ENCODE measurements at places on chromosomes 6 and 20.

DNA sequence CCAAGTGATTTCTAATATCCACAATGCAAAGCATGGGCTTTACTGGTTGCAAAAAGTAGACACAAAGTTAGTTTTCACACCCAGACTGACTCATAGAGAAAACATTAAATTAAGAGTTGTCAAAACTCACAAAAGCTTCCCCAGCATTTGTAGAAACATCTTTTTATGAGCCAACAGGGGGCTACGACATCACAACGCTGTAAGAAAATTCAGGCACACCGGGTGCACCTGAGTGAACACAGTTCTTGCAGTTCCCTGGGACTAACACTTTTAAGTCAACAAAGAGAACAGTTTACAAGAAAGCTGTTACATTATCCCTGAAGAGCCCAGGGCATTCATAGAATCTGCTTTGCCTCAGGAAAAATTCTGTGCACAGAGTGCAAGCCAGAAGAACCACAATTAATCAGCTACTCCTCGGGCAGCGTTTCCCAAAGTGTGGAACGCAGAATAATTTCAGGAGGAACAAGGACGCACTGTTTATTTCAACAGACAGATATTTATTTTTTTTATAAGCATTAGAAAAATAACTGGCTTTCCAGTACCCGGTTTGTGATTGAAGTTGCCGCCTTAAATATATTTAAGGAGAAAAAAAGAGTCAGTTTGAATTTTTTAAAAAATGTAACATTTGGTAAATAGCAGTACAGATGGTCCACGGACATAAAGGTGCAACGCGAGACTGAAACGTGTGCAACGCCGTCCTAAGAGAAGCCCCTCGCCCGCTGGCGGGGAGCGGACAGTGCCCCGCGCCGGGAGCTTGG is 1.2 kb downstream of the NCOA5 start:
- DNase-seq, result no peak

- DNase-seq, result no peak
Observed at GRCh38 chr6:133358574-133359150, 117.5 kb downstream of the EYA4 start.

GRCh38 chr6:35562060-35562459 is 49.4 kb upstream of the TULP1 start:
- DNase-seq, result no peak

DNA sequence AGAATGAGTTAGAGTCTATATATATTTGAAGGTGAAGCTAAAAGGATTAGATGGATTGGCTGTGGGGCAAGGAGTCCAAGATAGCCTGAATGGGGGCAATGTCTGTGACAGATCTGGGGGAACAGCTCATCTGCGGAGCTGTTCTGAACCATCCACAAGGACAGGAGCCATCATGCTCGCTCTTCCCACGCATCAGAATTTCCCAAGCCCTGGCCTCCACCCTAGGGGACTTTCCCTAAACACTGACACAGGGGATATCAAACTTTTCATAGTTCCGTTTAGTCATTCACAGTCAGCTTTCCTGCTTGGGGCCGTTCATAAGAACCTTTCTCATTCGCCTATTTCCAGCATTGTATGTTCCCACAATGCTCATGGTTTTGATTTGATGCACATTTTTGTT is 37.6 kb upstream of the CCN6 start:
- DNase-seq, result no peak

DNA sequence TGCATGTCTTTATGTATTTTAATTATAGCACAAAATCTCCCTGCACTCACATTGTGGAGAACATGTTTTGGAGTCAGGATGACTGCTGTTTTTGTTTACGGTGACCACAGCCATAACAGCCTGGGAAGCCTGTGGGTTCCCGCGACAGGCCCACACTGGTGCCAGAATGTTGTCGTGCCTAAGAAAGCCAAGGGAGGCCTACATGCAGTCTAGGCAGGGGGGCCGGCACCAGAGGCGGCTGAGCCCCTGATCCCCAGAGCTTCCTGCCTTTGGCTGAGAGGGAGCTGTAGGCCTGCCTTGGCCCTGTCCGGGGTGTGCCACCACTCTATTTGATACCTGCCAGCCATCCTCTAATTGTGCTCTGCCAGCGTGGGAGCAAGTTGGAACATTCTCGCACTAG is 46.7 kb downstream of the TBC1D7 start:
- no peak for DNase-seq

DNA sequence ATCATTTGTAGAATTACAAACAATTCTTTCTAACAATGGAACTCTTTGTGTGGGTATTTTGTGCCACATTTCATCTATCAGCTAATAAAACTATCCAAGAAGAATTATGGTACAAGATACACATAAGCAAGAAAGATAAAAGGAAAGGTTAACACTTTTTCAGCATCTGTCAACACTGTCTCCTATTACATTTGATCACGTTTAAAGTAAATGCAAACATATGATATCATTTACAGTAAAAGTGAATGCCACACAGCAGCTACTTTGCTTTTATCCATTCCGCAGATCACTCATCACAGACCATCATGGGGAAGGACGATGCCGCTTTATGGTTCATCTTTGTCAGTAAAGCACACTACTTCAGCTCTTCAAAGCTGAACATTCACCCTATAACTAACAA is 456.4 kb upstream of the MANEA start:
- no peak for DNase-seq

DNA sequence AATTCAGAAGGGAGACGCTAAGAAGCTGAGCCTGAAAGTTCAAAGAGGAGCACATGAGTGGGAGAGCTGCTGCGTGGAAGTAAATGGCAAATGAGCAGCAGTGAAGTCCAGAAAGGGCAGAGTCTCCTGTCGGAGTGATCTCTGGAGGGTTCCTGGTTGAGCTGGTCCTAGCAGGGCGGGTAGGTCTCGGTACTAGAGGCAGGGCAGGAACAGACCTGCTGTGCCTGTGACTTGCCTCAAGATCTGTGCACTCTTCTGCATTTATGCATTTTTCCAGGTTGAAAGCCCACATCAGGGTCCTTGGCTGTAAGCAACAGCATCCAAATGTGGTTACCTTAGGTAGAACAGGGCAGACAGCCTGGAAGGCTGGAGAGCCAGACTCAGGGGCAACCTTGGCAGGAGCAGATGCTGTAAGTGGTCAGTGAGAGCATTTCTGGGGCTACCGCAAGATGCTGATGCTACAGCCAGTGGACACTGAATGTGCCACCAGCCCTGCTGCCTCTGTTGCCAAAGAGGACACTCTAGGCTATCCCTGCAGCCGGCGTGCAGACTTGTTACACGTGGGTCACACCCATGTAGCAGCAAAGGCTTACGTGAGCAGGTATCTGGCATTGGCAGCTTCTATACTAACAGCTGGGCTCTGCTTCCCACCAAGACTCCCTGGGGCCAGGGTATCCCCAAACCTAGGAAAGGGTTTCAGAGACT is 8.4 kb downstream of the DUSP22 start:
- no peak for DNase-seq

DNA sequence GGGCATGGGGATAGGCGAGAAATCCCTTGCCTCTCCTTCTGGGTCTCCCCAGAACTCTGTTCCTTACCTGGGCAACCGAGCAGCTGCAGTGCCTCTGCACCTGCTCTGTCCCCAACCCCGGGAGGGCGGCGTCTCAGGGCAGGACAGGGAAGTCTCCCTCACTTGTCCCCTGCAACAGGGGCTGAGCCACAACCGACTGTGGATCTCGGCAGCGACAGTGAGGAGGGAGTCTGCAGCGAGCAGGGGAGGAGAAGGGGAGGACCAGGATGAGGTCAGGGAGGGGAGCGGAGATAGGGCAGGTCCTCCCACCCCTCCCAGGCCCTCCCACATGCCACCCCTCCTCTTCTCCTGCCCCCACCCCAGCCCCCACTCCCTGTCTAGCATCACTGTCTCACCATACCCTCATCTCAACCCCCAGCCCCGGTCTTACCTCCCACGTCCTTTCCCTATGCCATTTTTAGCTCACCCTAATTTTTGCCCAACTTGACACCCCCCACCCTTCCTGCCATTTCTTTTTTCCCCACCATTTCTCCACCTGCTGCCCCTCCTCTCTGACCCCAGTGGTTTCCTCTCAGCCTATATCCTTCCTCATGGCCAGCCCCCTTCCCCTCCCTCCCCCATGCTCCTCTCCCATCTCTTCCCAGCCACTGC is at the start of gene TNXB:
Gene TNXB, minus strand, starts transcription at position 225 of the 651 bp plus-strand sequence. CDS start 11,140 bp downstream, outside the sequence.
- no peak for DNase-seq

- DNase-seq, result no peak
Observed at GRCh38 chr6:108755257-108756240, 92.7 kb upstream of the ARMC2 start.

GRCh38 chr6:65706436-65706835 is 590 bp downstream of the EYS start:
- DNase-seq, result no peak

GRCh38 chr20:4885877-4886276 is 115.4 kb downstream of the SLC23A2 start:
- no peak for DNase-seq

DNA sequence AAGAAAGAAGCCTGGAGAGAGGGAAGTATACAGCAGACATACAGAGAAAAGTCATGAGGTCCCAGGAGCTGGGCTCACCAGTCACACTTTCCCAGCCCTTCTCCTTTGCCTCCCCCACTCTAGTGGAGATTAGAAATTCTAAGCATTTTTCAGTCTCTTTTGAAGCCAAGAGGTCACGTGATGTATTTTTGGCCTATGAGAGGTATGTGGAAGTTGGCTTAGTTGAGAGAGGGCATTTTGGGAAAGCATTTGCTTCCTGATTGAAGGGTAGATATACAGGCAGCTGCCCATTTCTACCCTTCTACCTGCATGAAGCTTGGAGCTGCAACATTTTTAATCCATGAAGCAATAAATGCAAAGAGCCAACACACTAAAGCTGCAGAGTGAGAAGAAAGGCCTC is 106.0 kb upstream of the TNFAIP3 start:
- DNase-seq, result no peak

DNA sequence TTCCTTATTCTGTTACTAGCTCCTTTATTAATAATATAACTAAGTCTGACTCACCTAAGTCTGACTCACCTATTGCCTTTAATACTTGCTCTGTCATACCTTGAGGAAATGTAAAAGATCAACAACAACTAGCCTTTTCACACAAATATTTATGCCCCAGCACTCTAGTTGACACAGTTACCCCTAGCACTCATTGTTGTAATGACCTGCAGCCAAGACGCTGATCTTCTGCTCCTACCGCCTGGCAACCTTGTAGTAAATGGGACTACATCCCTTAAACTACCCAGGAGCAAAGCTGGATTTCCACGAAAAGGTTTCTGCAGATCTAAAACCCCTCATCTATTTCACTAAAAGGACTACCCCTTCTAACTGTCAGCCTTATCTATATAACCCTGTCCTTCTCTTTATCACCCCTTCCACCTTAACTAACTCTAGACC is 90.0 kb downstream of the PLG start:
- no peak for DNase-seq

GRCh38 chr6:135322427-135323201 is 141.5 kb downstream of the MYB start:
- no peak for DNase-seq

GRCh38 chr6:75102301-75102700 is 103.6 kb downstream of the COL12A1 start:
- no peak for DNase-seq

DNA sequence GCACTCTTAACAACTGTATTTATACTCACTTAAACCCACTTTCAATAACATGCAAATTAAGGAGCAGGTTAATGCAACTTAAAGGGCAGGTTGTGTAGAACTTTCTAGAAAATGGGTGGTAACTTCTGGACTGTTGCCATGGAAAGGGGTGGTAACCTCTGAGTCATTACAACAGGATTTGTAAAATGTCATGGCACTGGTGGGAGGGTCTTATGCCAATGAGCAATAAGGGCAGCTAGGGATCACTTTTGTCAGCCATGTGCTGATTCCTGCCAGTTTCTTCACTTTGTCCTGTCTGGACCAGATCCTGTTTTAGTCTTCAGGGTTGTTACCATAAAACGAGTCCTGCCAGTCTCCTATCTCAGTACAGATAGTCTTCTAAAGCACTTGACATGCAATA is 560.5 kb upstream of the PTCHD4 start:
- no peak for DNase-seq

GRCh38 chr6:168735268-168735949 is 294.4 kb downstream of the SMOC2 start:
- DNase-seq, result no peak

Data from NCI-H1092 (cell line).